K562 (cell line): ENCODE measurements at places on chromosomes 5 and 9.

DNA sequence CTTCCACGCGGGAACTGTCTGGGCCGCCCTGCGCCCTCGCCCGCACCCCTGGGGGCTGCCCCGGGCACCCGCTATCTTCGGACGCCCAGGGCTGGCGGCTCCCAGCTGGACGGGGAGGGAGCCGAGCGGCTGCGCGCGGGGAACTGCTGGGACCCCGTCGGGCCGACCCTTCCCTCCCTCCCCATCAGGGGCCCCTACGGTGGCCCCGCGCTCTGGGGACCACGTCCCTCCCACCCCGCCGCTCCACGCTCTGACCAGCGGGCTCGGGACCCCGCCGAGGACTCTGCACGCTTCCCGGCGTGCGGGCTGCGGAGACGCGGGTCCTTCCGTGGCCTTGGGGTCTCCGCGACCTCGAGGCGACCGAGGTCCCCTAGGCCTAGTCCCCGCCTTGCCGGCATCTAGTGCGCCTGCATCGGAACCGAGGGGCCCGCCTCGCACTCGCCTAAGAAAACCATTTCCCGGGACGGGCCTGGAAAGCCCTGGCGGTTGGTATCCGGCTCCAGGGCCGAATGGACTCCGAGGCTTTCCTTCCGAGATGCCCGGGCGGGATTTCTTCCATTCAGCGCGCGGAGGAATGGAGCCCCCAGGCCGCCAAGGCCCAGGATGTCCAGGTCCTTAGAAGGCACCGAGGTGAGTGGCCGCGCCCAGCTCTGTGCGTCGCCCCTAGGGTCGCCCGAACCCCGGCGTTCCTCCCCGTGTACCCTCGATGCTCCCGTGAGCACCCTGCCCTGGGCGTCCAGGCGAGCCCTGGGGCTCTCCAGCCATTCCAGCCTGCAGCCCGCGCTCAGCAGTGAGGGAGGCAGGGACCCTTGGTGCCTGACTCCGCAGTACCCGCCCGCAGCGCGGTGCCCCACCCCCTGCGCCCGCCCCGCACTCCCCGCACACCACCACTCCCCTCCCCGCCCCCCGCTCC is 705 bp upstream of the SLC6A3 start:
- DNase-seq = no peak

DNA sequence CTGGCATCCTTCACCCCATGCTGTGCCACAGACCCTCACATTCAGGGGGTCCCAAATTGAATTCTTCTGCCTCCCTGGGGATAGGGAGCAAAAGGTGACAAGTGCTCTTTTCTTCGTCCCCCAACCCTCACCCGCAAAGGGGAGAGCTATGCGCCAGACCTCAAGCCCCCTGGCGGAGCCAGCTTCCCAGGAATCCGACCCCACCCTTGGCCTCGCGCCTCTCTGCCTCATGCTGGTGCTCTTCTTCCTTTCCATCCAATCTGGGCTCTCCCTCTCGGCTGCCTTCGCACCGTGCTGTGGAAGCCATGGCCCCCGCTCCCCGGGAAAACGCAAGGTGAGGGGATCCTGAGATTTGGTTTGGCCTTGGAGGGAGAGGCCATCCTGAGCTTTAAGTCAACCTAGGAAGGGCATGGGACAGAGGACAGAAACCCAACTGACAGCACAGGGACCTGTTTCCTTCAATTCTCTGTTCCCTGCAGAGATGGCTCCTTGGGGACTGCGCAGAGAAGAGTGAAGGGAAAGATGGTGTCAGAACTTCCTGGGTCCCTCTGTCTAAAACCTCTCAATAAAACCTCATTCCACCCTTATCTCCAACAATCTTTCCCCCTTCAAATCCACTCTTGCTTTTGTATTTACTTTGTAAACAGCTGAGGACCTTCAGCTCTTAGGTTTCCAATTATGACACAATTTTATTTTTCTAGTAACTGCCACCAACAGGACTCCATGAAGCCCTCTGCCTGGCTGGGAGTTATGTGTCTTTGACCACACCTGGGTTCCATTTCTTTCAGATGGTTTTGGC is 36.3 kb upstream of the CRB2 start:
- DNase-seq = no peak

- DNase-seq = no peak
Observed at GRCh38 chr9:107630156-107630555, 140.6 kb upstream of the KLF4 start.

- no peak for DNase-seq
Observed at GRCh38 chr9:89684912-89685636, 80.3 kb downstream of the GADD45G start.

DNA sequence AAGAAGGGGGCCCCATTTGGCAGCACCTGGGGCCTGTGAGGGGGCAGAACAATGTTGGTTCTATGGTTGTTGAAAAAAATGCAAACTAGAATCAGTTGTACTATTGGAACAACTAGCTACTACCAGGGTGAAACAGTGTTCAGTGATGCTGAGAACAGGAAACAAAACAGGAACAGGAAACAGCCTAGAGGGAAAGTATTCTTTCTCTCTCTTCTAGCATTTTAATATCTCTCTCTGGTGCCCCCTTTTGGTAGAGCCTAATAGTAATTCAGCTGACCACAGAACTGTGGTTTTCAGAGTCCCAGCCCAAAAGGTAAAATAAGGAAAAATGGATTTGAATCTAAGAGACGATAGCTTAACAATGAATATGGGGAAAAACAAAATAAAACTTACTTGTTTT is 138.0 kb upstream of the KCNN2 start:
- peak; percentile 12 for DNase-seq

GRCh38 chr9:135769489-135770202 is 67.7 kb downstream of the KCNT1 start:
- no peak for DNase-seq

DNA sequence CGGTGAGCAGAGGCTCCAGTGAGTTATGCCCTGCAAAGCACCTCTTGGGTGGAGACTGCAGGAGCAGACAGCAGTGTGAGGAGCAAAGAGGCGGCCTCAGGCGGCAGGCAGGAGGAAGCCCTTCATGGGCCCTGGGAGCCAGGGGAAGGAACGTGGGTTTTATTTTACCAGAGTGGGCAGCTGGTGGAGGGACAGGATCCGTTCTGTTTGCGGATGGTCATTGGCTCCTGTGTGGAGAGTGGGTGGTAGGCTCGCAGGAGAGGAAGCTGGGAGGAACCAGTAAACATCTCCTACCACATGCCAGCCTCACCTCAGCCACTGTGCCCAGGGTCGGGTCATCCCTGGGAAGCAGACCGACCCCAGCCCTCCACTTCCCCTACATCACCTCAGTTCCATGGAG is 24.4 kb downstream of the HNRNPH1 start:
- no peak for DNase-seq

DNA sequence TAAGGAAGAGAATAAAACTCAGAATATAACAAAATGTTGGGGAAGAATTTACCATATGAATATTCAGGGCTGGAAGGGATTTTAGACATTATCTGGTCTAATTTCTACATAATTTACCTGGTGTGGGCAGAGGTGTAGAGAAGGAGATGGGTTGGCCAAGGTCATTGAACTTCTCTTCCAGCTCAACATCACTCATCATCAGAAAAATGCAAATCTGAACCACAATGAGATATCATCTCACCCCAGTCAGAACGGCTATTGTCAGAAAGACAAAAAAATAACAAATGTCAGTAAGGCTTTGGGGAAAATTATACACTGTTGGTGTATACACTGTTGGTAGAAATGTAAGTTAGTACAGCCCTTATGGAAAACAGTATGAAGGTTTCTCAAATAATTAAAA is 121.7 kb downstream of the PTTG1 start:
- no peak for DNase-seq

DNA sequence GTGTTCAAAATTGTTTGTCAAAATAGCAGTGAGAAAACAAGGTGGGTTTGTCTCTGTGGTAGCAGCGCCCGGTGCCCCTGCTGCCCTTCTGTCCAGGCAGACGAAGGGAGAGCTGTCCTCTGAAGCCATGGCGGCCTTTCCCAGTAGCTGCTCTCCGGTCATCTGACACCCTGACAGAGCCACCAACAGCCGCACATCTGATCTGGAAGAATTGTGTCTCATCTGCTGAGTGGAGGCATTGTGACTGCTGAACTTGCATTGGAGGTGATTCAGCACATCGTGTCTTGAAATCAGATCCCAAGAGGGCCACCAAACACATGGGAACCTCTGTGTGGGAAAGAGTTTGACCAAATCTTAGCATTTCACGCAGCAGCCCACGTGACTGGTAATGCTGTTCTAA is 337.6 kb upstream of the IRX1 start:
- DNase-seq = no peak

DNA sequence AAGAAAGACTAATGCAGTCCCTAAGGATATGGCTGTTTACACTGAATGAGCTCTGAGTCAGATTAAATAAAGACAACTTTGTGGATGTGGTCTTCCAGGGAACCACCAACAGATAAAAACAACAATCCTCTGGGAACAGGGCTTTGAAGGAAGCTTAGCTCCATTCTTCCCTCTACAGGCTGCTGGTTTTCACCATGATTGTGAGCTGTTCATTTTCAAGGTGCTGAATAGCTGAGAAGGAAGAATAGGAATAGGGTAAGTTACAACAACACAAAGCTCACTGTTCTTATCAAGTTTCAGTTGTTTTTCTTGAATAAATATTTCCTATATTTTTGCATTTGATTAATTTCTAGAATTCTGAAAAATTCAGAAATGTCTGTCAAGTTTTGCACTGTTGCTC is 25.9 kb upstream of the PTAR1 start:
- no peak for DNase-seq

GRCh38 chr5:159582756-159583541 is 252.7 kb upstream of the IL12B start:
- DNase-seq = no peak

DNA sequence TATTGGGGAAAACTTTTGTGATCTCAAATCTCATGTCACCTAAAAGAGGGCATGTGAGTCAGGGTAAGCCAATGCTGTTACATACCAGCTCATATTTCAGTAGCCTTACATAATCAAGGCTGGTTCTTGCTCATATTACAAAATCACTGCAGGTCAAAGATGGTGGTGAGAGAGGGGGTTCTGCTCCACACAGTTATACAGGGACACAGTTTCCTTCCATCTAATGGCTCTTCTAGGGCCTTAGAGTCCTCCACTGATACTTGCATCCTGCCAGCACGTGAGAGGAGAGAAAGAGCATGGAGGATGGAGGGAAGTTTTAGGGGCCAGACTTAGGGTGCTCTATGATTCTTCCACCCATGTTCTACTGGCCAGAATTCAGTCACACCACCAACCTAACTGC is 130.0 kb downstream of the LIFR start:
- no peak for DNase-seq

DNA sequence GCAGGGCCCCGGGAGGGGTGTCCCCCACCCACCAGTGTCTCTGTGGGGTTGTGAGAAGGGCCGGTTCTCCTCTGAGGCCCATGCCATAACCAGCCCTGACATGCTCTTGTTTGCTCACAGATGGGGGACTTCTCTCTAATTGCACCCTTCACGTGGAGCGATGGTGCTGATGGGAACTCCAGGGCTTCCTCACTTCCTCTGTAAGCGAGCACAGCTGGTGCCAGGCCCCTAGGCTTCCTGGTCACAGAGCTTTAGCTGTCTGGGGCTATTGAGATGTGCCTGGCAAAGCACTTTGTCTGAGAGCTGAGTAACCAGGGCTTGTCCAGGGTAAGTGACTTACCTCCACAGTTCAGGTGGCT is 36.4 kb downstream of the PHF2 start:
- no peak for DNase-seq

- no peak for DNase-seq
Observed at GRCh38 chr9:1013021-1013420, 36.6 kb downstream of the DMRT3 start.

DNA sequence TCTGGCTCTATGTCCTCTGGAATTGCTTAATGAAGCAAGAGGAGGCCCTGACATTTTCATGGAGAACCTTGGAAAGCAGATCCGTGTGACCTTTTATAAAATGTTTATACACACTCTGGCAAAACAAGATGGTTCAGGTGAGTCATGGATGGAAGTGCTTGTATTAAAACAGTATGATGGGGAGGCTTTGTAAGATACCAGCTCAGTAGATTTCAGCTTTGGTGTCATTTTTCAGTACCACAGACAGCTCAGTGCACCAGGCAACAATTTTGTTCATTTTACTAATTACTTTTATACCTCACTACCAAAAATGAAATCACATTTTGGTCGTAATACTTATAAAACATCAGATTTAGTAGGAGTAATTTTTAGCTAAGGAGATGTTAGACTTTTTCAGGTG is 5.2 kb downstream of the KCNN2 start:
- DNase-seq = no peak
